ENCODE measurements at places on chromosomes 12 and 14.

GRCh38 chr12:25725470-25725869 lies 172.4 kb upstream of the LMNTD1 start:
- no peak for DNase-seq

DNA sequence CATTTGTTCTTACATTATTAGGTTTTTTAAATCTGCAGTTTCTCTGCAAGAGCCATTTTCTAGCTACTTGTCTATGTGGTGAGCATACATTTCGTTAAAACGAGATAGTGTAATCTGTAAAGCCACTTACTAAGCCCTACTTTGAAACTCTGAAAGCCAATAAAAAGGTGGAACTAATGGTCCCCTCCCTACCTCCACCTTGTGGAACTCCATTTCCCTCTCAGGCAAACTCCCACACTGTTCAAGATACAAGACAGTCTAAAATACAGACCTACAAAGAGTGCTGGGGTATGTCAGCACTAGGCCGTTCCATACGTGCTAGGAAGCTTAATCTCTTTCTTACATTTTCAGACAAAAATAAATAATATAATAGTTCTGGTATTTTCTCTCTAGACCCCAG lies 74.1 kb downstream of the DUSP6 start:
- DNase-seq: no peak

- no peak for DNase-seq
These were observed 62.7 kb downstream of the SLC41A2 start for GRCh38 chr12:104895415-104895814.

GRCh38 chr14:54192610-54193009 lies 204.2 kb upstream of the CDKN3 start:
- no peak for DNase-seq

GRCh38 chr12:109718390-109718789 lies 4.8 kb downstream of the FAM222A start:
- DNase-seq: no peak

- DNase-seq: no peak
These were observed 1136.7 kb downstream of the TMEM121 start for GRCh38 chr14:106662936-106663550.

GRCh38 chr14:72164420-72165228 lies 232.4 kb downstream of the RGS6 start:
- no peak for DNase-seq

DNA sequence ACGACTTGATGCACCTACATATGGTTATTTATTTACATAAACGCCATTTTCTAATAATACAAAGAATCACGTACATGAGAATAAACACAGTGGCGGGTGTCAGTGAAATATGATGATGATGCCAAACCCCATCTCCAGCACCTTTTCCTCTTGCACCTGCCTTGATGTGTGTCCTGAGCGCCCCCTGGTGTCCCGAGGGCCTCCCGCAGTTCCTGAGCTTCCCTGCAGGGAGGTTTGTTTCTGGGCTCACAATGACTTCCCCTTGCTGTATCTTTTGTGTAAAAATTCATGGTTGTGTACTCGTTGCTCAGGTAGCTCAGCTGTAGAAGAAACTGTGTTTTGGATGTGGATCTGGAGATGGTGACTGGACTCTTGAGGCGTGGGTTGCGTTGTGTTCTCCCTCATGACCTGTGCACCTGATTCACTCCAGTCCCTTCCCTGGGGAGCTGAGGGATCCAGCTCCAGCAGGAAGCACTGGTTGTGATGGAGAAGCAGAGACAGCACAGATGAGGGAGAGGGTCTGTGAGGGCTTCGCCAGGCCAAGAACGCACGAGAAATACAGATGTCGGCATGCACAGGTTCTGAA lies 1037.8 kb downstream of the TMEM121 start:
- peak; percentile 54 for DNase-seq

- DNase-seq: no peak
These were observed 2.4 kb upstream of the ASB2 start for GRCh38 chr14:93978735-93979134.

- DNase-seq: peak; percentile 95
These were observed 2.6 kb upstream of the BCL11B start for GRCh38 chr14:99274346-99275221.

DNA sequence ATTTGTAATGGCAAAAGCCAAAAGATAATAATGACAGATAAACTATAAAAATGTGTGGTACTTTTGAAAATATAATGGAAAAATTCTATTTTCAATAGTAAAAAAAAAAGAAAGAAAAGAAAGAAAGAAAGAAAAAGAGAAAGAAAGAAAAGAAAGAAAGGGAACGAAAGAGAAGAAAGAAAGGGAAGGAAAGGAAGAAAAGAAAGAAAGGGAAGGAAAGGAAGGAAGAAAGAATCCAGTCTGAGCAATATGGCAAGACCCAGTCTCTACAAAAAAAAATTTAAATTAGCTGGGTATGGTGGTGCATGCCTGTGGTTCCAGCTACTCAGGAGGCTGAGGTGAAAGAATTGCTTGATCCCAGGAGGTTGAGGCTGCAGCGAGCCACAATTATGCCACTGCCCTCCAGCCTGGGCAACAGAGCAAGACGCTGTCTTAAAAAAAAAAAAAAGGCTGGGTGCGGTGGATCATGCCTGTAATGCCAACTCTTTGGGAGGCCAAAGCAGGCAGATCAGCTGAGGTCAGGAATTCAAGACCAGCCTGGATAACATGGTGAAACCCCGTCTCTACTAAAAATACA lies 38.4 kb downstream of the EAPP start:
- no peak for DNase-seq

GRCh38 chr14:24857277-24857676 lies 192.7 kb downstream of the STXBP6 start:
- DNase-seq: no peak

DNA sequence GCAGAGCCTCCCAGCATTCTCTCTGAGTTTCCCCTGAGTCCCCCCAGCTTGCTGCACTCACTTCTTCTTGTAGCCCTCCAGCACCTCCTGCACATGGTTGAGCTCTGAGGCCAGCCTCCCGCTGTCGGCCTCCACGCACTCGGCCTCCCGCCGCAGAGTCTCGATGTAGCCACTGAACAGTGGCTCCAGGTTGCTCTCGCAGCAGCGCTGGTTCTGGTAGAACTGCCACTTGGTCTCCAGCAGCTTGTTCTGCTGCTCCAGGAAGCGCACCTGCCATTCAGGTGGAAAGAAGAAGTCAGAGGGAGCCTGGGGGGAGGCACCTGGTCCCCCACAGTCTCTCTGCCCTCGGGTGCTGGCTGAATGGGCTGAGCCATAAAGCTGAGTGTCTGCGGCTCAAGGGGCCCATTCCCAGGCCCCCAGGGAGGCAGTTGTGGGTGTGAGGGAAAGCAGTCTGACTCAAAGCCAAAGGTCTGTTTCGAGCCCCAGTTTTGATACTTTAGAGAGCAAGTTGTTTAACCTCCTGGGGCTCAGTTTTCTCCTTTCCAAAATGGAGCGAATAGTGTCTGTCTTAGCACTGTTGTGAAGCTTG lies 2.3 kb downstream of the KRT85 start:
- no peak for DNase-seq

- DNase-seq: no peak
These were observed 52.5 kb downstream of the DUSP16 start for GRCh38 chr12:12510141-12510540.

DNA sequence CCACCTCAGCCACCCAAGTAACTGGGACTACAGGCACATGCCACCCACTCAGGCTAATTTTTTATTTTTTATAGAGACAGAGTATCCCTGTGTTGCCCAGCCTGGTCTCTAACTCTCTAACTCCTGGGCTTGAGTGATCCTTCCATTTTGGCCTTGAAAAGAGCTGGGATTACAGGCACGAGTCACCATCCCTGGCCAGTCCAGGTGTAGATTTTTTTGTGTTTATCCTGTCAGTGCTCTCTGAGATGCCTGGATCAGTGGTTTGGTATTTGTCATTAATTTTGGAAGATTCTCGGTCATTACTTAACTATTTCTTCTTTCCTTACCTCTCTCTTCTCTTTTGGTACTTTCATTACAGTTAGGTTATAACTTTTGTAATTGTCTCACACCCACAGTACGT lies 5.3 kb upstream of the HIF1A start:
- DNase-seq: no peak

- no peak for DNase-seq
These were observed 508.2 kb downstream of the NELL2 start for GRCh38 chr12:44367916-44368315.

- no peak for DNase-seq
These were observed 353 bp downstream of the BAG5 start for GRCh38 chr14:103562179-103562428.

DNA sequence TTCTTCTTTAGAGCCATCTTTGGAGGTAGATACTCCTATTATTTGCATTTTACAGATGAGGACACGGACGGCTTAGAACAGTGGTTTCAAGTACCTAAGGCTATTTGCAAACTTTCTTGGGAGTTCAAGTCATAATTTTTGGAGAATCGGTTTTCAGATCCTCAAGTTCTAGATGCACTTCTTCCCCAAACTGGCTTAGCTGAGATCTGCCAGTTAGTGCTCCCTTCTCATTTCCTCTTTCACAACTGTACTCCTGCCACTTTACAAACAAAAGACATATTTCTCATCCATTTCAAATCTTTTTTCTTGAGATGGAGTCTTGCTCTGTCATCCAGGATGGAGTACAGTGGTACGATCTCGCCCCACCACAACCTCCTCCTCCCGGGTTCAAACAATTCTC lies 77.3 kb downstream of the HELB start:
- no peak for DNase-seq

DNA sequence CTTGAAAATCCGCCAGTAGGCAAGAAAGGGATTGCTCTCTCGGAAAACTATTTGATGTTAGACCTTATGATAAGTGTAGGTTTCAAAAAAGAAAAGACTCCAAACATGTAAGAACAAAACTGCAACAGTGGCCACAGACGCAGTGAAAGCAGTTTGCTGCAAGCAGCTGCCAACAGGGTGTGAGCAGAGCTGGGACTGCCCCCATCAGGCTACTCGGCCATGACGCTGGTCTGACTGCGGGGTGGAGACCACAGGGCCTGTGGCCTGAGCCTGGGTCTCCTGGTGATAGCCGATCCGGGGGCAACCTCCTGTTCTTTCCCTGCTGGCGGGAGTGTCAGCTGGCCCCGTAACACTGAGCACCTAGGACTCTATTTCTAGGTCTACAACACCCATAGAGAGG lies 63.2 kb downstream of the AMN start:
- no peak for DNase-seq

DNA sequence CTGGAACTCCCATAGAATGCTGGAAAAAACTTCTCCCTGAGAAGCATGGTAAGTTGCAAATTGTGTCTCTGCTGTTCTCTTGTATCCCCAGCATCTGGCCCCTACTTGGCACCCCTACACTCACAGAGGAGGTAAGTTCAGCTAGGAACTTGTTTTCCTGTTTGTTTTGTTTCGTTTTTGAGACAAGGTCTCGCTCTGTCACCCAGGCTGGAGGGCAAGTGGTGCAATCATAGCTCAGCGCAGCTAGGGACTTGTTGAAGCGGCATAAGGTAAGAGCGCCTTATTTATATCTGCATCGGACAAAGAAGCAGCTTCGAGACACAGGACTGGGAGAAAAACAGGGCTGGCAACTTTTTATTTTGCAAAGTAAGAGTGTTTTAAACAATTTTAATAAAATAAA lies 18.5 kb upstream of the ANO2 start:
- DNase-seq: no peak

DNA sequence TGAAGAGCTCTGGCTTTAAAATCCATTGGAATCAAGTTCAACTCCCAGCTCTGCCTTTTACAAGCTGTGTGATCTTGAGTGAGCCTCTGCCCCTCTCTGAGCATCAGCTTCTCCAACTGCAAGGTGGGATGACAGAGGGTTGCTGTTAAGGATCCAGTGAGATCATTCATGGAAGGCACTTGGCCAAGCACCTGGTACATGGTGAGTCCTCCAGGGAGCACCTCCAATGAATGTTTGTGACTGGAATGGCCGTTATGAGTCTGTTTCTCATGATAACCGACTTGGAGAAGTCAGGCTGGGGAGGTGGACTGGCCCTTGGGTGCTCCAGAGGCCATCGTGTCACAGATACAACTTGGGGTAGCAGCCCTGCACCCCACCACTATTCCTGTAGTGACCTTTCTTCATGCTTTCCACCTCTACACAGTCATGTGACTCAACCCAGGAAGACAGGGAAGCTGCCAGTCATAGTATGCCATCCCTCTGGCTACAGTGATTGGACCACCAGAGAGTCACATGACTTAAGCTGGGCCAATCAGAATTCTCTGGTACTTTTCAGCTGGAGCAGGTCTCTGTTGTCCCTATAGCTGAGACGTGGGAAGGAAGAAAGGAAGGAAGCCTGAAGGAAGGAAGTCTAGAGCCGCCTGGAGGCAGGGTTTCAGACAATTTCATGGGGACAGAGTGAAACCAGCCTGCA lies 146.5 kb upstream of the MYL2 start:
- no peak for DNase-seq

DNA sequence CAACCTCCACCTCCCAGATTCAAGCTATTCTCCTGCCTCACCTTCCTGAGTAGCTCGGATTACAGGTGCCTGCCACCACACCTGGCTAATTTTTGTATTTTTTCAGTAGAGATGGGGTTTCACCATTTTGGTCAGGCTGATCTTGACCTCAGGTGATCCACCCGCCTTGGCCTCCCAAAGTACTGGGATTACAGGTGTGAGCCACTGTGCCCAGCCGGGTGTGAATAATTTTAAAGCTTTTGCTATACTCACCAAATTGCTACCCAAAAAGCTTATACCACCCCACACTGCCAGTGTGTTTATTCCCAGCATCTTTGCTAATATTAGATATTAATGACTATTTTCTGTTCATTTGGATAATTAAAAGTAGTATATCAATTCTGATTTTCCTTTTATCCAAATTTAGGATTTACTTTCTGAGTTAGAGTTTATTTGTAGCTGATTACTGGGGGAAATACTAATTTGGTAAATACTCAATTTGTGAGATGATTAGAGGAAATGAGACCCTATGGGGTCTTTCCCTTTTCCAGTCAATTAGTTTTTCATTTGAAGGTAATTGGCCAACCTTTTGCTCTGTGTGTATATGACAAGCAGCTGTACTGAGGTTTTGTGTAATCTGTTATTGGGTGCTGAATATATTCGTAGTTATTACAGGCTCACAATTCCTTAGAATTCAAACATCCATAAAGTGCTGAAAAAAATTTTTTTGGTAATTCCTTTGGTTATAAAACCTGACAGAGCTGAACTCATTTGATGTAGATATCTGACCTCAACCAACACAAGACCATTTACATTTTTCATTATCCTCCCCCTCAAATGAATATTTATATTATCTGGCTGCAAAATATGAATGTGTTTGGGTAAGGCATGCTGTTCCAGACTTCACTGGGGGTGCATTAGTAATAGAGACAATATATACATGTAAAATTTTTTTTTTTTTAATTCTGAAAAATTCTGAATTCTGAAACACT lies 73.6 kb downstream of the ANO6 start:
- DNase-seq: no peak
